Stimulated activated CD8-positive, alpha-beta memory T cell treated with anti-CD3 and anti-CD28 coated beads, Interleukin-15, amount 100 ng/mL, for 48 hours (primary cell): ENCODE measurements at places on chromosomes 6 and 20.

GRCh38 chr20:32527447-32528055, 57.6 kb downstream of the NOL4L start:
- no peak for DNase-seq

GRCh38 chr20:62374331-62375152, 7.4 kb upstream of the LAMA5 start:
- DNase-seq, result no peak

DNA sequence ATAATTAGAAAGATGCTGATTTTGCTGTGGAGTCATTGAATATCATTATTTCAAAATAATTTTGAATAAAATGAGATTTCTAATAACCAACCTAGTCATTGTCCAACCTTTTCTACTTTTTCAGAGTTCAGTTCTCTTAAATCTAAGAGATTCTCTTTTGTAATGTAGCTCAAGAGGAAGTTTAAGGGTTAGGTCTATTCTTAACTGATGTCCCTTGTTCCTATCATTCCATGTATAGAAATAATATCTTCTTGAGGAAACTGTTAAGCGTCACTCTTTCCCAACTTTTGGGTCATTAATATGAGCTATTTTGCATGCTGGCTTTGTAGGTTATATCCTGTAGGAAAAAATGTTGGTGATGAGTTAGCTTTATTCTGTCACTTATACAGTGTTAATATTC, 27.0 kb downstream of the RNF144B start:
- no peak for DNase-seq

GRCh38 chr6:5751525-5752390, 255.0 kb downstream of the NRN1 start:
- DNase-seq, result no peak

GRCh38 chr20:58822748-58823730, 27.7 kb downstream of the GNAS-AS1 start:
- no peak for DNase-seq

- no peak for DNase-seq
Measured at GRCh38 chr6:132900849-132901248, 86.5 kb downstream of the RPS12 start.

DNA sequence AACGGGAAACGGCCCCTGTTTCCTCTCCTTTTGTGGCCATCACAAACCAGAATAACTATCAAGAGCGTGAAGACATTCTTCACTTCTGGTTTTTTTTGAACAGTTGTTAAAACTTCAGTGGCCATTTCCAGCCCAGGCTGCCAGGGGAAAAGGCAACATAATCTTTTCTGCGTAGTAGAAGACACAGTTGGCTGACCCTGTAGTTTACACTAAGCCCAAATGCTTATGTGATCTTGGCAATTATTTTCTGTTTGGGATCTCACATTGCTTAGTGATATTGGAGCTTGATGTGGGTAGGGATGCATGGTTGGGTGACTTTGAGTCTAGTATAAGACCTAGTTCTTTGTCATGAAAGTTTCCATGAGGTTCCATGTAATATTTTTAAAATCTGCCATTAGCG, 449.4 kb upstream of the CDH4 start:
- no peak for DNase-seq
